ENCODE measurements at places on chromosomes 6 and 20.

GRCh38 chr6:24574809-24575208 lies 71.2 kb downstream of the KIAA0319 start:
- DNase-seq = no peak

GRCh38 chr6:15949982-15950381 lies 178.9 kb upstream of the MYLIP start:
- DNase-seq = no peak

DNA sequence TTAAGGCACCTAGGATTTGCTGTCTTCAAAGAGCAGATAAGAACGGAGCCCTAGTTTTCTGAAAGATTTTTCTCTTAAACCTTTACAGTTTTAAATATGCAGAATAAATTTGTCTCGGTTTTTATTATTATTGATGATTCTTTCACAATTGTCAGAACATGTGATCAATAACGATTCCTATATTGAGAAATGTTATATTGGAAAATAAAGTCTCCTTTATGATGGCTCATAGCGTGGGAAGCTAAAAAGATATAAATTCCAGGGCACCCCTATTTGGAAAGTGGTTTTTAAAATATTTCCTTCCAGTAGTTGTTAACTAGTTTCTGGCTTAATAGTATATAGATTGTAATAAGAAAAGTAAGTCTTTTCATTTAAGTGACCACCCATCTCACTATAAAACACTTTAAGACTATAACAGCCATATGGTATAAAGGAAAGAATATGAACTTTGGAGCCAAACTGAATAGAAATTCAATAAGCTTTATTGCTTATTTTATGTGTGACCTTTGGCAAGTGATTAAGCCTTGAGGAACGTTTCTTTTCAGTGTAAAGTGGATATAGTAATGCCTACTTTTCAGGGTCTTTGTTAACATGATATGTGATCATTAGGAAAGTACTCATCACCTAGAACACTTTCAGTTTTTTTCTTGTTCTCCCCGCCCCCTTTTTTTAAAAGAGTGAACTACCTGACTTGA lies 369.6 kb downstream of the LAMA2 start:
- DNase-seq = peak; percentile 8

DNA sequence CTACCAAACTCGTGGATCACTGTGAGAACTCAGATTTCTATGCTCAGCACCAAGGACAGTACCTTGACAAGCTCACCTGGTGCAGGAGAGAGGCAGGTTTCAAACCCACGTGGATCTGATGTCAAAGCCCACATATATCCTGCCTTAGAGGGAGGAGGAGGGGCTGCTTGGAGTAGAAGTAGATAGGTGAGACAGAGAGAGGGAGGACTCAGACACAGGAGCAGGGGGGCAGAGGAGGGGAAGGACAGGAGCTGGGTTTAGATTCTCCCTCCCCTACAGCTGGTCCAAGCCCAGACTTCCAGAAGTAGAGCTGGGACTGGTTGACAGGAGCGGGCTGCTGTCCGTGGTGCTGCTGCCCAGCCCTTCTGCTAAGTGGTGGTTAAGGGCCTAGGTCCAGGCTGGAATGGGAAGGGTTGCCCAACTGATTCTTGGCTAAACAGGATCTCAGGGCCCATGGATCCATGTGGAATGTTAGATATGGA lies 77.5 kb downstream of the CDH22 start:
- peak; percentile 62 for DNase-seq

GRCh38 chr6:16126056-16126455 lies 2.8 kb upstream of the MYLIP start:
- DNase-seq = no peak

DNA sequence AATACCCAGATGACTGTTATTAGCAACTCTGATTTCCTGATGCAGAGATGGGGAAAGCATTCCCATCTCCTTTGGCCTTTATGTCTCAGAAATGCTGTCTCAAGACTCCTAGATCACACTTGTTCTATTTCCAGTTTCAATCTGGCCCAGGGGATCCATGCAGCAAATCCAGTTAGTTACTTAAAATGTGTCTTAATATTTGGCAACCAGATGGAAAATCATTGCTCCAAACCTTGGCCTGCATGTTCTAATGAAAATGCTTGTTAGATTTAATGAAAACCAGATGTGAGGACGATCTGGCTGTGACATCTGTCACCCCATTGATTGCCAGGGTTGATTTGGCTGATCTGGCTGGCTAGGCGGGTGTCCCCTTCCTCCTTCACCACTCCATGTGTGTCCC lies 125.2 kb downstream of the TSHZ2 start:
- no peak for DNase-seq
